Dorsolateral prefrontal cortex (tissue), 122 donors: ENCODE measurements at places on chromosomes 7 and 10. TPM values are rescaled to one million over a fixed set of nuclear protein-coding genes. Genes with fewer than 3 reads are reported as not detected.

Gene IDI2
- total RNA-seq: not detected

Gene KLF6
- 48.4 TPM for total RNA-seq

Gene APBB1IP
- 5.7 TPM for total RNA-seq

Gene LBX1
- total RNA-seq: not detected

Gene FAM25A
- total RNA-seq: not detected

Gene TAX1BP1
- 125 TPM for total RNA-seq

Gene FIS1
- total RNA-seq: 246 TPM

GRCh38 chr7:24017519-24017918 is 266.5 kb upstream of the NPY start:
- no peak for DNase-seq

GRCh38 chr7:112201411-112201810 is 4.8 kb downstream of the DOCK4 start:
- no peak for DNase-seq

DNA sequence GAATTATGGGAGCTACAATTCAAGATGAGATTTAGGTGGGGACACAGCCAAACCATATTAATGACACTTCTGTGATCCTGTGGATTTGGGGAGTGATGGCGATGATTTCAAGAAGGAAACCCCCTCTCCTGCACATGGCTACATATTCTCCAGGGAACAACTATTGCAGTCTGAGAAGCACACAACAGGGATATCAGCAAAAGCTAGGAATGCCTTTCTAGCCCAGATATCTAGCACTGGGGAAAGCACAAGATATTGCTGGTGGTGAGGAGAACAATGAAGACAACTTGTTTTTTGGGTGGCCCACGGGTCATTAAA is 24.3 kb downstream of the EPDR1 start:
- no peak for DNase-seq

DNA sequence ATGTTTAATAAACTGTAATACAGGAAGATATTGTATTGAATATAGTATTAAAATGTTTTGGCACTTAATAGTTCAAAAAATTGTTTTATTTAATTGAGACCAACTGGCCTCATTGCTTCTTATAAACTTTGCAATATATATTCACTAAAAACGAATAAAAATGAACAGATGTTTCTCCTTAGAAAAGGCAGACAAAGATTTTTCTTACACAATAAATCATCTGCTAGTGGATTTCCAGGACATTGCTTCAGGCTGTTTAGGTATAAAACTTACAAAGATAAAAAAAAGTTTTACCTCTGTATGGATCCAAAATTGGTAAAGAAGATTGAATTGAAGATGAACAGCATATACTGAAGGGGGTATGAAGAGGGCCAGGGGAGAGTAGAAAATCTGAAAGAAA is 143.6 kb downstream of the AGMO start:
- no peak for DNase-seq

- DNase-seq: no peak
Measured at GRCh38 chr10:44980309-44981171, 1.9 kb upstream of the DEPP1 start.

DNA sequence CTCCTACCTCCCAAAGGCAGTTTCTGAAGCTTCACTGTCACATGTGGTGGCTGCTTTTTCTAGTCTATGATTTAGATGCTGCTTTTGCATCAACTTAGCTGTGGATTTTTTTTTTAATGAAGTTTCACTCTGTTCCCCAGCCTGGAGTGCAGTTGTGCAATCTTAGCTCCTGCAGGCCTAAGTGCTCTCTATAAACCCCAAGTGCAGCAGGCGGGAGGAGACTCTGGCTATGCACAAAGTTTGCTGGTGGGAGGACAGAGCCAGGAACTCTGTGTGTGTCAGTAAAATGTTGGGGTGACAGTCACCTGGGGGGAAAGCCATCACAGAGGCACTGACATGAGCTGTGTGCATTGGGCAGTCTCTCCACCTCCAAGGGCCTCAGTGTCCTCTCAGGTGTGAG is 138.8 kb upstream of the FAM20C start:
- DNase-seq: peak; percentile 8

- no peak for DNase-seq
Measured at GRCh38 chr10:73872190-73872710, 2.1 kb downstream of the CAMK2G start.

DNA sequence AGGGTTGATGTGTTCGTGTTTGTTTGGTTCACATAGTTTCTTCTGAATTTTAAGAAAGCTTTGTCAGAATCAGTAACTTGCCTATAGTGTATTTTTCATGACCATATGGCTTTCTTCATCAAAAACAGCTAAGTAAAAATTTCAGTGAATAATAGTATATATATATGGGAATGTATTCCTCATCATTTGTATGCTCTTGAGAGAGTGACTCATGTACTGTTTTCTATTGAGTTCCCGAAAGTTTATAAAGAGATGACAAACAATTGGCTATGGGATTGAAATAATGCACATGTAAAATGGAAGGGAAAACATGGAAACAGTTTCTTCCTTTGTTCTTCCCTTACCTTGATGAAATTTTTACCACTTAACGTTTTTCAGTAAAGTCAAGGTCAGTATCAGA is 56.4 kb downstream of the KAT6B start:
- no peak for DNase-seq

DNA sequence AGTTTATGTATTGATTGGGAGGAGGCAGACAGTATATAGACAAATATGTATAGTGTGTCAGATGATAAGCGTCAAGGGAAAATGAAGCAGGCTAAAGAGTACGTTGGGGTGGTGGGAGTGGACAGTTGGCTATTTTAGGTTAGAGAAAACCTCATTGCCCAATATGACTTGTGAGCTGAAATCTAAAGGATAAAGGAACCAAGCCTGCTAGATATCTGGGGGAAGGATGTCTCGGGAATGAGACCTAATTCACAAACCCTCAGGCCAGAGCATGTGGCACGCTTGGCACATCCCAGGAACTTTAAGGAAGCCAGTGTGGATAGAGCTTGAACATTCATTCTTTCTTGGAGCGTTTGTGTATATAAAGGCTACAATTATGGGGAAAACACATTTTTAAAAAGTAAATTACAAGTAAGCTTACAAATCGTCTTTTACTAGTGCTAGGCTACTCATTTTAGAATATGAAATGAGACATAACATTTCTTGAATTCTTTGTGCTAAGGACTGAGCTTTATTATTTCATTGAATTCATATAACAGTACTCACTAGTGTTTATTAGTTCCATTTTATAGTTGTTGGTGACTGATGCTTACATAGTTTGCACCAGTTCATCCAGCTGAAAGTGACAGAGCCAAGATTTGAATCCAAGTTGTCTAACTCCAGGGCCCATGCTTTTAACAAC is 9.7 kb downstream of the FHIP2A start:
- DNase-seq: no peak

DNA sequence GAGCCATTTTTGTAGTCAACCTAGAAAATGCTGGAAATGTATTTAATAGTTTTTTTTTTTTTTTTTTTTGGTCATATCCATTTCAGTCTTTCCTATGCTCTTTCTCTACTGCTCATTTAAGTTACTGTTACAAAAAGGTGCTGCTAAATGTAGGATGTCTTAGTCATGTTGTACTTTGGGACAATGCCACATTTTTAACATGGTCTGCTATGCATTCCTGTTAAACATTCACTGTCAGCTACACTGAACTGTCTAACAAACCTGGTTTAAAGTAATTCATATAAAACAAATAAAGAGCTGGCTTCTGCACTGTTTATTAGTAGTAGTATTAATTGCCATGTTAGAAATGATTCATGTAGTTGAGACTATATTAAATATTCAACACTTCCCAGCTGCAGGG is 108.6 kb downstream of the NSUN6 start:
- no peak for DNase-seq

GRCh38 chr7:133827707-133828623 is 299.2 kb upstream of the LRGUK start:
- DNase-seq: no peak

DNA sequence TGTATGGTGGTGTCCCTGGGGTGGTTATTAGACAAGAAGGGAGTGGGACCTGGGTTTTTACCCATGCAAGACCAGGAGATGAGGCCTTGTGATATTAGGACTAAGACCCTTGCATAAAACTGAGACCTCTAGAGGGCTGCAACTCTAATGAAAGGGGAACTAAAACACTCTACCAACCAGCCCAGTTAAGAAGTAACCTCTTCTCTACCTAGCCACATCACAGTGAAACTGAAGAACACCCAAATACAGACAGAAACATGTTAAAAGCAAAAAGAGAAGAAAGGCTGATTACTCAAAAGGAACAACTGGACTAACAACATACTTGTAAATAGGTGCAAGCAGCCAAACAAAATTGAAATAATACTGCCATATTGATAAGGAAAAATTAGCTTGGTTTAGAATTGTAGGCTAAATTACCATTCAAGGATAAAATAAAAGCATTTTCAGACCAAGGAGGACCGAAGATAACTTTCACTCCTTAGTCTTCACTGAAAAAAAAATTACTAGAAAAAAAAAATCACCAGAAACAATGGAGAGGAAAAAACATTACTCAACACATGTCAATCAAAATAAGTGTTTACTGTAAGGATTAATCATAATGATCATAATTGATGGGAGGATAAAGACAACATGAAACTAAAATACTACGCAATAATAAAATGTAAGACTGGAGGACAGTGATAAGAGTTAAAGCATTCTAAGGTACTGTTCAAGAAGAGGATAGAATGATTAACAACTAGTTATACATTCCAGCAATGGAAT is 27.6 kb downstream of the ERLIN1 start:
- no peak for DNase-seq

- no peak for DNase-seq
Measured at GRCh38 chr7:17041324-17041723, 159.5 kb upstream of the AGR3 start.

DNA sequence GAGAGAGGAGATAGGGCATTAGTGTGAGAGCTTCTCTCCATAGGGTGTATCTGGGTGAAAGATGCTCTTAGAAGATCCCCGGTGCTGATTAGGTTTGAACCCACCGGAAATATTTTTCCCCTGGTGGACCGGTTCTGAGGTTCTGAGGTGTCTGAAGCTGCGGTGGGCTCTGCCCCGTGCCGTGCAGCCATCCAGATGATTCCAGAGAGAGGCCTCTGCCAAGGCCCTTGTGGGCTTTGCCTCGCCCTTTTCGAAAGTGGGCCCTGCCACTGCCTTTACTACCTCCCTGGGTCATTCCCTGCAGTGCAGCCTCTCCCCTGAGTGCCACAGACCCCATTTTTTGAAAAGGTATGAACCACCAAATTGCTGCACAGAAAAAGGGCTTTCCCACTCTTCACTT is 2.8 kb downstream of the GIMAP8 start:
- no peak for DNase-seq

DNA sequence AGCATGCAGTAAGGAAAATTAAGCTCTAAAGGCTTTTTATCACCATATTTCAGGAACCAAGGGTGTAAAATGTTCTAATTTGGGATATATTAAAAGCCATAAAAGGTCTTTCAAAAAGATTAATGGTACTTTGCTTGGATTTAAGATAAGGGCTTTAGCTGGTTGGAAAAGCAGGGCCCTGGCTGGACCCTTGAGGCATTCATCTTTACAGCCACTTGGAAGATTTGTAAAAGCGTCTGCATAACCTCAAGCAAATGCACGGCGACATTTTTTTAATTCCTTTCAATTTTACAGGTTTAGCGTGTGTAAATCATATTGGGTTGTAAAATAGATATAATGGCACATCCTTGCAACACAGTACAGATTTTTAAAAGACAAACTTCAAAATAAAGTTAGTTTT is 27.2 kb downstream of the FAM204A start:
- DNase-seq: no peak

DNA sequence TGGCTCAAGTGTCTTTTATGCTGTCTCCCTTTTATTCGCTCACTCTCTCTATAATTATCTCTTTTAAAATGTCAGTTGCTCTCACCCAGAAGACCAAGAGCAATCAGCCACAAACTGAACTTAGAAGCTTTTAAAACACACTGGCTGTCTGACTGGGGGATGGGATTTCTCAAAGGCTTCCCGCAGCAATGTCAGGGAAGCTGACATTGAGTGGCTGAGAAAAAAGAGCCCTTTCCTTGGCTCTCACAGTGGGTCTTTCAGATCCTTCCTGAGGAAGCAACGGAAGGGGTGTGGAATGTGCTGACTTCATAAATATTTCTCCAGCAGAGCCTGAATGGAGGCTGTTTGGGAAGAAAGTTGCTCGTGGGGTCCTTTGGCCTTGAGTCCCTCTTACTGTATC is 445.7 kb upstream of the C7orf33 start:
- no peak for DNase-seq

DNA sequence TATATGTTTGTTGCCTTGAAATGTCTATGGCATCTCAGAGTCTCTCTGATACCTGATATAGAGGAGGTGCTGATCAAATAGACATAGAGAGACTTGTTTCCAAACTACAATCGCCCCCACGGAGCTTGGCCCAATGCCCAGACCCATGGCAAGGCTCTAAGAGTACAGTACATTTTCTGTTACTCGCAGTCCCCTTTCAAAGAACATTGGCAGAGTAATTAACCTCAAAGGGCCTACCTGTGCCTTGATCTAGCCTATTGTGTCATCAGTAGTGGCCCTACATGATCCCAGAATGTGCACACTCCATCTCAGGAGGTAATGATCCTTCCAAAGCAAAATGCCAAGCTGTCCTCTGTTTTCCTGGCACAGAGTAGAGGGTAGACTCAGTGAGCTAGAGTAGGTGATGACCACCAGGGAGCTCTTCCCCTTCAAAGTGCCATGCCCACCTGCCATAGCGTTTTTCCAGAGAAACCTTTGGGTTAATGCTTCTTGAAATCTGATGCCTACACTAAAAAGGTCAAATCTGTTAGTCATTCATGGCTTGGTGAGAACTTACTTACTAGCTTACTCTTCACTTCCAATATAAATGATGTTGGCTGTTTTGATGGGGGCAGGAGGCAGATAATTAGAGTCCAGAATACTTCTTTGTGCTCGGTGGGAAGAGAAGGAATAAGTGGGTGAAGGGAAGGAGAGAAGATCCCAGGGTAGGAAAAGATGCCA is 41.2 kb upstream of the ACSL5 start:
- DNase-seq: no peak

- DNase-seq: no peak
Measured at GRCh38 chr10:86937502-86938154, 19.8 kb downstream of the MMRN2 start.
